Activated CD4-positive, alpha-beta T cell treated with anti-CD3 and anti-CD28 coated beads, Interleukin-2, amount 10 ng/mL, durations not matched to agents 24 days and 14 days (primary cell): ENCODE measurements at places on chromosomes 11 and 22. TPM values are rescaled to one million over a fixed set of nuclear protein-coding genes. Genes with fewer than 3 reads are reported as not detected.

CD3D gene
- 381 and 400 TPM in 2 replicates for total RNA-seq

DNA sequence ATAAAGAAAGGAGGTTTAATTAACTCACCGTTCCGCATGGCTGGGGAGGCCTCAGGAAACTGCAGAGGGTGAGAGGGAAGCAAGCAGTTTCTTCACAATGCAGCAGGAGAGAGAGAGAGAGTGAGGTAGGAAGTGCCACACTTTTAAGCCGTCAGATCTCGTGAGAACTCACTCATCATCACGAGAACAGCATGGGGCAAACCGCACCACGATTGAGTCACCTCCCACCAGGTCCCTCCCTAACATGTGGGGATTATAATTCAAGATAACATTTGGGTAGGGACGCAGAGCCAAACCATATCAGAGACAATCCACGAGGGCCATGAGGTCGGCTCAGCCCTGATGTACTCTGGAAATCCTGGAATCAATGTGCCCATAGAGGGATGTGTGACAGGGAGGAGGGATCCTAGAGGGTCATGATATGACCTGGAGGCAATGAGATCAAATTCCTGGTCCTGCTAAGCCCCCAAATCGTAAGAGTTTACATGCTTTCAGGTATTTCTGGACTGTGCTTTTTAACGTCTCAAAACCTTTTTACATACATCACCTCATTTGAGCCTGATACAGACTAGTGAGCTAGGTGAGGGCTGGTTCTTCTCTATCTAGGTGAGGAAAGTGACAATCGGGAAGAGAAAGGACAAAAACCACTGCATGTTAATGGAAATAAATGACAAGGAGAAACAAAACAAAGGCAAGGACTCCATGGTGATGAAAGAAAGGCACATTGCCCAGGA, 19.5 kb upstream of the RASSF10 start:
- H3K36me3 ChIP-seq = no peaks in the 10 kb centered on the region
- no peaks in the 10 kb centered on the region for H3K4me1 ChIP-seq
- H3K27me3 ChIP-seq = peaks cover 5% of the 10 kb centered on the region
- H3K27ac ChIP-seq = no peak overlapping the region
- H3K4me3 ChIP-seq = no peak overlapping the region

GRCh38 chr11:72635933-72636332, 38.3 kb downstream of the PDE2A start:
- no peaks in the 10 kb centered on the region for H3K36me3 ChIP-seq
- H3K4me3 ChIP-seq = no peak overlapping the region
- no peaks in the 10 kb centered on the region for H3K4me1 ChIP-seq
- no peak overlapping the region for H3K27ac ChIP-seq
- DNase-seq = no peak
- H3K27me3 ChIP-seq = peaks cover 11% of the 10 kb centered on the region

DNA sequence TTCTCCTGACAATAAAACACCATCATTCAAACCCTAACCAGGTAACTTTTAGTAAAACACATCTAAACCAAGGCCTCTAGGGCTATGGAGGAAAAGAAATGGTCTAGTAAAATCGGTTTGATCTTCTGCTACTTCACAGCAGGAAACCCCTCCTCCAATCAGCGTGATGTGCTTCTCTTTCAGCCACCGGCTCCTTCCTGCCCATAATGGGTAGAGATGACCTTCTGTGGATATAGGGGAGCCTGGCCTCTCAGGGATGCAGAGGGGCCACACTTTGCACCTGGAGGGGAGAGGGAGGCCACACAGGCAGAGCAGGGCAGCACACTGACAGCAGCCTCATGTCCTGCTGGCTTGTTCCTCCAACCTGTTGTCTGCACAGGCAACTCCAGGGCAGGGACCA, 6.9 kb downstream of the EHD1 start:
- peak overlapping the region; percentile 61 for H3K27ac ChIP-seq
- peaks cover 74% of the 10 kb centered on the region for H3K4me1 ChIP-seq
- DNase-seq = no peak

DNA sequence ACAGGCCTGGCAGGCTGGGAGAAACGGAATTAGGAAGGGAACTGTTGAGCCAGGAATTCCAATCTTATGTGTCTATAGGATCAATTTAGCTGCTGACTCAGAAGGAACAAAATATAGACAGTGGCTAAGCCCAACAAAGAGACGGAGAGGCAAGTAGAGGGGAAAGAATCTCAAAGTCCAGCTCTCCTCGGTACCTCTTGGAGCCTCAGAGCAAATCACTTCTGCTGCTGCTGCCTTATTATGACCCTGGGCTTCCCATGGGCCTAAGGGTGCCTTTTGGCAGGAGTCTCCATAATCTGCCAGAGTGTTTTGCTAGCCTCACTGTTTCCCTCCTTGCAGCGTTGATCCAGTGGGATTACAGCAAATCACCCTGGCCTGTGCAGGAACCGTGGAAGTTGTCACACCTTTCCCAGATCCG, 31.7 kb downstream of the PAX6 start:
- no peak overlapping the region for H3K4me3 ChIP-seq
- no peak for DNase-seq
- no peaks in the 10 kb centered on the region for H3K27me3 ChIP-seq
- no peaks in the 10 kb centered on the region for H3K36me3 ChIP-seq
- H3K27ac ChIP-seq = no peak overlapping the region

DNA sequence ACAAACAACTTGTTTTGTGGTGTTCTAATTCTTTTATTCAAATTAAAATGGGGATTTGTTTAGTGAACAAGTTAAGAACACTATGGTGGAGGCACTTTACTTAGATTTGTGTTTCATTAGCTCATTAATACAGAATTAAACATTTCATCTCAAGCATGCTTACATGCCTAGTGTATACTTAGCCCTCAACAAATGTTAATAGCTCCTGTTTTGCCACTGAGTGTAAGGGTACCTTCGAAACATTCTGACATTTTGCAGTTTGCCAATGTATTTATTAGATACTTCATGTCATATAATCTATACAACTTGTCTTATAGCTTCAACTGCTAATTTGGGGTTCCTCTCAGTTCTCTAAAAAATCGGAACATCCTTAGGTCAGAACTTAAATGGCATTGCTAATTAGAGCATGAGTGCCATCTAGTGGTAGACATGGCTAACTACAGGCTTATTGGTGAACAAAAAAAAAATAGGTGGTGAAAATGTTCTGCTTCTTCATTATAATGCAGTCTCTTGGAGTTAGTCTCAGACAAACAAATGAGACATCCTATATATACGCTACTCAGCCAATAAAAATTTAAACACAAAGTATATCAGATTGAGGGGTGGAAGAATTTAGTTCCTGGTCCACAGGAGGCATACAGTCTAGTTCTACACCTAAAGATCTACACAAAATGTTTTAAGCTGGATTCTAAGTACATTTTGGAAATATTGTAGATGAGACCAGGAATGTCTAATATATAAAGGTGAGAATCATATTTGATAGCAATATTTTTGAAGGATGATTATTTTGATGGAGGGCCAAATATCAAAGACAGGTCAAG, 4.9 kb upstream of the CNTN5 start:
- H3K27me3 ChIP-seq = peaks cover 17% of the 10 kb centered on the region
- no peak overlapping the region for H3K27ac ChIP-seq
- no peaks in the 10 kb centered on the region for H3K36me3 ChIP-seq

TTC12 gene
- total RNA-seq = 5.3 and 9.2 TPM in 2 replicates

GRCh38 chr11:19020831-19021230, 39.7 kb downstream of the MRGPRX2 start:
- DNase-seq = no peak
- H3K36me3 ChIP-seq = no peaks in the 10 kb centered on the region
- no peak overlapping the region for H3K4me3 ChIP-seq
- H3K27me3 ChIP-seq = peaks cover 5% of the 10 kb centered on the region

DNA sequence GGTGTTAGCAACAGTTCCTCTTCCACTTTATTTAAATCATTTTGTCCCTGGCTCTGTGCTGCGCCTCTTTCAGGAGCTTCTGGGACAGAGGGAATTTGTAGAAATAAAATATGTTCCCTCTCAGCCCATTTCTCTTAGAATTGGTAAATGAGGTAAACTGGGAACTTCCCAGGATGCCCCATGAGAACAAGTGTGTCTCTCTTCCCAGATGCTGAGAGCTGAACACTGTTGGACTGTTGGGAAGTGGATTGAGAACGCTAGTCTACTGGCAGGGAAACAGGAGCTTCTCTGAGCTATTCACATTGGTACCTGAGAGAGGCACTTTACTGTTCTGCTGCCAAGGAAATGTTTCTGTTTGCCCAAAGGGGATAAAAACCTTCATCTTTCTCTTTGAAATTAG, 4.0 kb downstream of the CRY2 start:
- H3K4me3 ChIP-seq = no peak overlapping the region
- peaks cover 6% of the 10 kb centered on the region for H3K36me3 ChIP-seq
- peaks cover 26% of the 10 kb centered on the region for H3K4me1 ChIP-seq
- no peaks in the 10 kb centered on the region for H3K27me3 ChIP-seq
- H3K27ac ChIP-seq = no peak overlapping the region
